ENCODE measurements at places on chromosomes 13 and 19.

- no peak for DNase-seq
Measured at GRCh38 chr19:16928916-16929315, 40.1 kb downstream of the F2RL3 start.

GRCh38 chr13:51614350-51614786, 30.1 kb downstream of the WDFY2 start:
- no peak for DNase-seq

DNA sequence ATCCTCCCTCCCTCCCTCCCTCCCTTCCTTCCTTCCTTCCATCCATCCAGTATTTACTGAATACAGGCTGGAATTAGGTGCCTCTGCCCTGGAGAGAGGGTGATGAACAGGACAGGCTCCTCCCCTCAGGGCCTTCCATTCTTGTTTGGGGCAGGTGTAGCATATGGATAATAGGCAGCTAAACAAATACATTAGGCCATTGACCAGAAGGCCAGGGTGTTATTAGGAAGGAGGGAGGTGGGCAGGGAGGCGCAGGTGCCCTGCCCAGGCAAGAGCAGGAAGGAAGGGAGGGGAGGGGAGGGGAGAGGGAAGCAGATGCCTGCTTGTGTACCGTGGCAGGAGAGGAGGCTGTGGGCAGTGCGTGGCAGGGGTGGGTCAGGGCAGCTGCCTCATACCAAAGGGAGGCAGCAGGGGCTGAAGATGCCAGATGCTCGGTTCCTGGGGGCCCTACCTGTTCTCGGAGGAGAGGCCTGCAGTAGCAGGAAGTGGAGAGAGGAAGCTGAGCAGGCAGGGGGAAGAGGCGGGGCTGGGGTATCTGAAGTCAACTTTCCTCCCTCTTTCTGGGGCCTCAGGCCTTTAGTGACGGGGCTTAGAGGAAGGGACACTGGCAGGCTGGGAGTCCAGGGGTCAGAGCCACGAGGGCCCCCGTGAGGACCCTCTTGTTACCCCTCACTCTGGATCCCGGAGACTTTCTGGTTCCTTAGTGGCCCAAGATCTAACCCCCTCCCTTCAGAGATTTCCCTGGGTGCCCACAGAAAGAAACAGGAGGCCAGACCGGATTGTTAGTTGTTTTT, at the start of gene RINL:
Gene RINL (minus strand): TSS at position 495 of the 794 bp plus-strand sequence. CDS start 1,533 bp downstream, outside the sequence.
- no peak for DNase-seq

DNA sequence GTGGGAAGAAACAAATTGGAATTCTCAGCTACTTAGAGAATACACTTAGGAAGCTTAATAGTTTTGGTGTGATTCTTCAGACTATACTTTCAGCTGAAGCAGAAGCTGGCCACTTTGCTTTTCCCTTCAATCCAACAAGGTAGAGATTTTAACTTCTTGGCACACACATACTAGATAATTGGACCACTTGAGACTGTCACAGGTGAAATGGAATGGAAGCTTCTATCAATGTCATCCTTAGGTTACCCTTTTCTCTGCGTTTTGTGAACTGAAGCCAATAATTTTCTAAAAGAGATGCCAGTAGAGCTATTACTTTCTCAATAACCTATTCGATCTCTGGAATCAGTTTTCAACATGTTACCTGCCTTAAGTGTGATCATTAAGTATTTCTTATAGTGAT, 405.3 kb downstream of the PCDH20 start:
- no peak for DNase-seq

DNA sequence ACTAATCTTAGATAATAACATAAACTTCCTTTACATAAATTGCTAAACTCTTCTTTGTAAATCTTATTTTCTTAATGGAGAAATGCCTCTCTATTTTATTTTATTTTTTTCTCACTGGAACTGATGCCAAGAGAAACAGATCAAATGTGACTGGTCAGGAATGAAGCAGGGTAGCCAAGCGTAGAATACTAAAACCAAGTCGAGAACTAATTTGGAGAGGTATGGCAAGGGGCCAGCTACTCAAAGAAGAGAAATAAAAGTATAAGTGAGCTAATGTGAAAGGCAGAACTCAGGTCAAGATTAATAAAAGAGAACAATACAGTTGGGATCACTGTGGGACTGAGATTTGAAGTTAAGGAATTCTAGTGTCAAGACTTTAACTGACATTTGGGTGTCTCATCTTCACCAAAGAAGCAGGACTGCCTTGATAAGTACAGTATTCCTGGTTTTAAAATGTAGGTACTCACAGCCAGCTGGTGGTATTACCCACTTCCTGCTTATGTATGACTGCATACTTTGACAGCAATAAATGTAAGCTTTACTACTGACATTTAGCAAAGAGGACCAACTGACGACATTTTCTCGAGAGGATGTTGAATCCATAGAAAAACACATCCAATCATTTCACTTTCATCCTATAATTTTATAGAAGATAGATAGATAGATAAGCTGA, 1192.2 kb downstream of the EFNB2 start:
- DNase-seq: peak; percentile 67

GRCh38 chr19:54416695-54417491, 1.6 kb downstream of the TTYH1 start:
- no peak for DNase-seq

DNA sequence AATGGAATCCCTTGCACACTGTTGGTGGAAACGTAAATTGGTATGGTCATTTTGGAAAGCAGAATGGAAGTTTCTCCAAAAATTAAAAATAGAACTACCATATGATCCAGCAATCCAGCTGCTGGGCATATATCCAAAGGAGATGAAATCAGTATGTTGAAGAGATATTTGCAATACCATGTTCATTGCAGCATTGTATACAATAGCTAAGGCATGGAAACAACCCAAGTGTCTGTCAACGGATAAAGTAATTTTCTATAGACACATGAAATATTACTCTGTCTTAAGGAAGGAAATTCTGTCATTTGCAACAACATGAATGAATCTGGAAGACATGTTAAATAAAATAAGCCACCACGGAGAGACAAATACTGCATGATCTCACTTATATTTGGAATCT, 124.7 kb downstream of the GPC5 start:
- DNase-seq: no peak

GRCh38 chr19:53519446-53519845, 18.5 kb upstream of the ZNF331 start:
- DNase-seq: no peak

- no peak for DNase-seq
Measured at GRCh38 chr13:112723771-112724170, 33.9 kb downstream of the ATP11A start.

DNA sequence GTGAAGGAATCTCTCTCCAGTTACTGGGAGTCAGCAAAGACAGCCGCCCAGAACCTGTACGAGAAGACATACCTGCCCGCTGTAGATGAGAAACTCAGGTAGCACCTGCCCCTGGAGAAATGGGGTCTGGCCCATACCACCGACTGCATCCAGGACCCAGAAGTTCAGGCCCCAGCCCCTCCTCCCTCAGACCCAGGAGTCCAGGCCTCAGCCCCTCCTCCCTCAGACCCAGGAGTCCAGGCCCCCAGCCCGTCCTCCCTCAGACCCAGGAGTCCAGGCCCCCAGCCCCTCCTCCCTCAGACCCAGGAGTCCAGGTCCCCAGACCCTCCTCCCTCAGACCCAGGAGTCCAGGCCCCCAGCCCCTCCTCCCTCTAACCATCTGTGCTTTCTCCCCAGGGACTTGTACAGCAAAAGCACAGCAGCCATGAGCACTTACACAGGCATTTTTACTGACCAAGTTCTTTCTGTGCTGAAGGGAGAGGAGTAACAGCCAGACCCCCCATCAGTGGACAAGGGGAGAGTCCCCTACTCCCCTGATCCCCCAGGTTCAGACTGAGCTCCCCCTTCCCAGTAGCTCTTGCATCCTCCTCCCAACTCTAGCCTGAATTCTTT, 3.0 kb downstream of the APOC2 start:
- no peak for DNase-seq

- DNase-seq: no peak
Measured at GRCh38 chr19:34075661-34076091, 96.6 kb upstream of the LSM14A start.

DNA sequence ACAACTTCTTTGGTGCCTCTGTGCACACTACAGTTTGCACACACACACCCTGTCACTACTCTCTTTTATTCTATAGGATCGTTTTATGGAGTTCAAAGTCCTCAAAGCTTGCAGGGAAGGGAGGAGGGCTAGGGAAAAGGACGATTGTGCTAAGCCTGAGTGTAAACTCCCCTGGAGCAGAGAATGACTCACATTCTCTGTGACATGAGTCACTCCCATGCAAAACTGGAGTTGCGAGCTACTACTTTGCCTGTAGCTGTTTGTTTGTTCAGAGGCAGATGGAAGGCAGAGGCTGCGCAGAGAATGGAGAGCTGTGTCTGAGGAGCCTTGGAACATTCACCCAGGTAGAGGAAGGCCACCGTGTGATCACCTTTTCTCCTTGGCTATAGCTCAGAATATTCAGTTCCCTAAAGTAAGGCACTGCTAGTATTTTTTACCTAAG, 80.5 kb upstream of the MBNL2 start:
- no peak for DNase-seq

GRCh38 chr13:113971471-113972231, 2.2 kb downstream of the C13orf46 start:
- DNase-seq: no peak

DNA sequence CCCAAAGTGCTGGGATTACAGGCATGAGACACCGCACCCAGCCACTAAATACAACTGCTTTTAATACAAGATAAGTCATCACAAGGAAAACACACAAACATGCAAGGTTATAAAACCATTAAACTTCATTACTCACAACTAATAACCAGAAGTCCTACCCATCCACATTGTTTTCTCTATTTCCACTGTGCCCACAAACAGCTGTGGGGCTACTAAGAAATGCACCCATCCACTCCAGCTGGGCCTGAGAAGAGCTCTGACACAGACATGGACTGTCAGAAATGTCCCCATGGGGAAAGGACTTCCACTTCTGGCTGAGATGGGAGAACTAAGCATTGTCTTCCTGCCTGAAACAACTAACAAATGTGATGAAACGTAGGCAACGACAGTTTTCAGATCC, 17.2 kb downstream of the SAFB2 start:
- no peak for DNase-seq

- DNase-seq: no peak
Measured at GRCh38 chr13:72959643-72960042, 99.2 kb upstream of the KLF5 start.

GRCh38 chr13:41956272-41956671, 4.6 kb downstream of the VWA8 start:
- DNase-seq: no peak

GRCh38 chr19:47104680-47105079, 8.9 kb downstream of the ZC3H4 start:
- no peak for DNase-seq

DNA sequence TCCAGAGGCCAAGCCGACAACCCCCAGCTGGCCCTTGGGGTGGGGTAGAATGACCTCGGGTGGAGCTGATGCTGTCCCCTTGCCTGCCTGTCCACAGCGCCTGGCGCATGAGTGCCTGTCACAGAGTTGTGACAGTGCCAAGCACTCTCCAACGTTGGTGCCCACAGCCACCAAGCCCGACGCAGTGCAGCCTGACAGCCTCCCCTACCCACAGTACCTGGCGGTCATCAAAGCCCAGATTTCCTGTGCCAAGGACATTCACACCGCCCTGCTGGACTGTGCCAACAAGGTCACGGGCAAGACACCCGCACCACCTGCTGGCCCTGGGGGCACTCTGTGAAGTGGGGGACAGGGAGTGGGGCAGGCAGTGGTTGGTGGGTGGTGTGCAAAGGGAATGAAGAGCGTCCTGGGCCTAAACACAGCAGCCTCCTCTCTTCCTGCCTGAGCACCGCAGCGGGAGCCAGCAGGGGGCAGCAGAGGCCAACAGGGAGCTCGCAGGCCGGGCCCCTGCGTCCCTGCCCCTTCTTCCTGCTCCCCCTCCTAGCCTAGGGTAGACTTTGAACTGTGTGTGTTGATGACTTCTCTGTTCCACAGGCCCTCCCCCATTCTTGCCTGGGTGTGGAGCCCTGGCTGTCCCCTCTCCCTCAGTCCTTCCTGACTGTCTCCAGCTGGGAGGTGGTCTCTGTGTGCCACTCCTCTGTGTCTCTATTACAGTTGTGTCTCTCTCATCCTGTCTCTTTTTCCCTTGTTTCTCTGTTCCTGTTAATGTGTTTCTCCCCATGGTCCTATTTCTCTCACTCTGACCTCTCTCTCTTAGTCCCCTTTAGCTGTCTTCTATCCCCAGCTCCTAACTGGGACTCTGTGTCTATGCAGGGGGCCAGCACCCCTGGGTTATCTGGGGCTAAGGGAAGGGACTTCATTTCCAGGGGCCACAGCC, 6.5 kb downstream of the MED29 start:
- DNase-seq: no peak

GRCh38 chr13:92640936-92641335, 585.7 kb upstream of the GPC6 start:
- no peak for DNase-seq

DNA sequence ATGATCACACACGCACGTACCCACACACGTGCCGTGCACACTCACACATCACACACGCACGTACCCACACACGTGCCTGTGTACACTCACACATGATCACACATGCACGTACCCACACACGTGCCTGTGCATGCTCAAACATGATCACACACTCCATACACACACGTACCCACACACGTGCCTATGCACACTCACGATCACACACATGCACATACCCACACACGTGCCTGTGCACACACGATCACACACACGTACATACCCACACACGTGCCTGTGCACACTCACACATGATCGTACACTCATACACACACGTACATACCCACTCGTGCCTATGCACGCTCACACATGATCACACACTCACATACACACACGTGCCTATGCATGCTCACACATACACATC, 86.8 kb downstream of the RAB20 start:
- DNase-seq: no peak

DNA sequence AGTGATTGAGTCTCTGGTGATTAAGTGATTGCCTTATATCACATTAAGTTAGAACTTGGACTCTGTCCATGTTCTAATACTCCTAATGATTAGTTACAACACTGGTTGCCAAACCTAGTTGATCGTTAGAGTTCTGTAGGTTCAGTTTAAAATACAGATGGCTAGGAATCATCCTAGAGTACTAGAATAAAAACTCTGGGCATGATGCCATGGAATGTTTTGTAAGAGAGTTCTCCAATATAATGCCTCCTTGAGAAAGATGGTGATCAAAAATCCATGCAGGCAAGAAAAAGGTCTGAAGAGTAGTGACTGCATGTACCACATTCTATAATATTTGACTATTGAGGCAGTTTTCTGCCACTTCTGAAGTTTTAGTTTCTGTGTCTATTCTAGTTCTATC, 176.3 kb downstream of the GPC5 start:
- no peak for DNase-seq

DNA sequence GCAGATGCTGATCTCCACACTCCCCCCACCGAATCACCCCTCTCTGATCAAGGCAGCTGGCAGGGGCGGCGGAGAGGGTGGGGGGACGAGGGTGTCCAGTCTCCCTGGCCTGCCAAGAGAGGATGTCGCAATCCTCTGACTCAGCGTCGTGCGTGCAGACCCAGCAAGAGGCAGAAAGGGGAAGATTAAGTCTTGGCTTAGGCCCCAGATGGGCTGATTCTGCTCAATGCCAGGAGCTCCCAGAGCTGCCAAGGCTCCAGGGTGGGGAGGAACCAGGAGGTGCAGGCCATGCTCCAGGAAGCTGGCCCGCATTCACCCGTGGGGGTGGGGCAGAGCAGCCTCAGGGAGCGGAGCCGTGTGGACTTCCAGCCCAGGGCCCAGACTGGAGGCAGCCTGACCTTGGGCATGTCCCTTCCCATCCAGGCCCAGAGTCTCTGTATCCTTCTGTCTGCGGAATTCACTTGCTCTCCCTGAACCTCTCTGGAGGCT, 6.6 kb upstream of the BCL3 start:
- DNase-seq: no peak

- no peak for DNase-seq
Measured at GRCh38 chr13:36630181-36630803, 43.5 kb upstream of the SERTM1 start.

- DNase-seq: no peak
Measured at GRCh38 chr13:27638521-27638920, 16.8 kb downstream of the POLR1D start.

All from left renal cortex interstitium (tissue), 4 donors.